ENCODE measurements at places on chromosomes 2 and 18.

DNA sequence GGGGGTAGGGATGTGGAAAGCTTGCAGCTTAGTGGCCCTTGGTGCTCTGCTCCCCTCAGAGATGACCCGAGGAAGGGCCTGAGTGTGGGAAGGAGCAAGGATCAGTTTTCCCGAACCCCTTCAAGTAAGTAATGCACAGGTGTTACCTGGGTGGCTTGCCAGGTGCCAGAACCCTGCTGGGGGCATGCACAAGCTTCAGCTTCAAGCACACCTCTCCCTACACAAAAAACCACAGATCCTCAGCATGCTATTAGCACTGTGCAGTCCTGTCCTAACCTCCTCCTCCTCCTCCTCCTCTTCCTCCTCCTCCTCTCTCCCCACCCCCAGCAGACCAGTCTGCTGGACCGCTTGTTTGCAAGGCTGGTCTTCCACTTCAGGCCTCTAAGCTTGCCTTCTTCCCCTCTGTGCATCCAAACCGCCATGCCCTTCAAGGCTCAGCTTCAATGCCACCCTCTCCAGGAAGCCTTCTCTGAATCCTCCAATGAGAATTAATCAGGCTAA, 114.8 kb downstream of the ACAA2 start:
- DNase-seq = no peak

- no peak for DNase-seq
Measured at GRCh38 chr2:230668939-230669303, 43.7 kb upstream of the CAB39 start.

- no peak for DNase-seq
Measured at GRCh38 chr2:181404472-181404871, 52.7 kb upstream of the ITGA4 start.

GRCh38 chr18:30852541-30852940, 190.0 kb downstream of the DSC3 start:
- no peak for DNase-seq

DNA sequence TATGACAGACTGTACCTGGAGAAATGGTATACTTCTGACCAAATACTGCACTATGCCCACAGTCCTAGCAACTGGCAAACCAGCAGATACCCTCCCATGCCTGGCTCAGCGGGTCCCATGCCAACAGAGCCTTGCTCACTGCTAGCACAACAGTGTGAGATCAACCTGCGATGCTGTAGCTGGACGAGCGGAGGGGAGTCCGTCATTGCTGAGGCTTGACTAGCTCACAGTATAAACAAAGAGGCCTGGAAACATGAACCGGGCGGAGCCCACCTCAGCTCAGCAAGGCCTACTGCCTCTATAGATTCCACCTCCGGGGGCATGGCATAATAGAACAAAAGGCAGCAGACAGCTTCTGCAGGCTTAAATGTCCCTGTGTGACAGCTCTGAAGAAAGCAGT, 93.2 kb upstream of the CAB39 start:
- DNase-seq = no peak

DNA sequence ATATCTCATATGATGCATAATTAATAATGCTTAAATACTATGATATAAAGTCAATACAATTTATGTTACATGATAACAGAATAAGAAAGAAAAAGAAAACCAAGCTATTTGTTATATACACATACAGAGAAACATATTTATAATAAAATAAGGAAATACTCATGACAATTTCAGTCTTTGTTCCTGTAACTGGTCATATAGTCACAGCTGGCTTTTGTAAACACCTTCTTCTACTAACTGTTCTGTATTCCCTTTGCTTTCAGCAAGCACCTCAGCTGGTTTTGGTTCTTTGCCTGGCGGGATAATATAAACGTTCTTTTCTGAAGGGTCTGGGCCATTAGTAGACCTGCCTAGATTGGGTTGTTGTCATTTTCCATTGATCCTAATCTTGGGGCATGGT, 158.5 kb downstream of the COPS8 start:
- DNase-seq = no peak

DNA sequence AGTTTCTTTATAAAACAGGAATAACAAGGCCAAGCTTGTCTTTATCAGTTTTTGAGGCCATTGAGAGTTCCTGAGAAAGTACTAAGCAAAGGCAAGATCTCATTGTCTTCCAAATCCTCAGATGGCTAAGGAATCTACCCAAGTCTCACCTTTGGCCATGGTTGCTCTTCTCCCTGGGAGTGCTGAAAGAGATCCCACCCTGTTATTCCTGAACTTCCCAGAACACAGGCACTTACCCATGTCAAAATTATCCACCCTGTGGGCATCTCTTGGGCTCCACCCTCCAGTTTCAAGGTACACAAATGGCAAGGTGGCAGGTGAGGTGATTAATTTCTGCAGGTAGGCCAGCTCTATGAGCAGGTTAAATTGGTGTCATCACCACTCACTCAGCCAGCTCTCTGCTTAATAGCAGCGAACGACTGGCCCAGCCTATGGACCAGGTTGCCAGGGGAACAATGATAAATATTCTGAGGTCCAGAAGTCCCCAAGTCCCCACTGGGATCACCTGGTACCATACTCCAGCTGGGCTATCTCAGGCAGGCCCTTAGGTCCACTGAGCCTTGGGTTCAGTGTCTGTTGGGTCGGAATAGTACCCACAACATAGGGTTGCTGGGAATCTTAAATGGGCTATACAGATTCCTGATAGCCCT, 2.3 kb upstream of the SPRED2 start:
- no peak for DNase-seq

DNA sequence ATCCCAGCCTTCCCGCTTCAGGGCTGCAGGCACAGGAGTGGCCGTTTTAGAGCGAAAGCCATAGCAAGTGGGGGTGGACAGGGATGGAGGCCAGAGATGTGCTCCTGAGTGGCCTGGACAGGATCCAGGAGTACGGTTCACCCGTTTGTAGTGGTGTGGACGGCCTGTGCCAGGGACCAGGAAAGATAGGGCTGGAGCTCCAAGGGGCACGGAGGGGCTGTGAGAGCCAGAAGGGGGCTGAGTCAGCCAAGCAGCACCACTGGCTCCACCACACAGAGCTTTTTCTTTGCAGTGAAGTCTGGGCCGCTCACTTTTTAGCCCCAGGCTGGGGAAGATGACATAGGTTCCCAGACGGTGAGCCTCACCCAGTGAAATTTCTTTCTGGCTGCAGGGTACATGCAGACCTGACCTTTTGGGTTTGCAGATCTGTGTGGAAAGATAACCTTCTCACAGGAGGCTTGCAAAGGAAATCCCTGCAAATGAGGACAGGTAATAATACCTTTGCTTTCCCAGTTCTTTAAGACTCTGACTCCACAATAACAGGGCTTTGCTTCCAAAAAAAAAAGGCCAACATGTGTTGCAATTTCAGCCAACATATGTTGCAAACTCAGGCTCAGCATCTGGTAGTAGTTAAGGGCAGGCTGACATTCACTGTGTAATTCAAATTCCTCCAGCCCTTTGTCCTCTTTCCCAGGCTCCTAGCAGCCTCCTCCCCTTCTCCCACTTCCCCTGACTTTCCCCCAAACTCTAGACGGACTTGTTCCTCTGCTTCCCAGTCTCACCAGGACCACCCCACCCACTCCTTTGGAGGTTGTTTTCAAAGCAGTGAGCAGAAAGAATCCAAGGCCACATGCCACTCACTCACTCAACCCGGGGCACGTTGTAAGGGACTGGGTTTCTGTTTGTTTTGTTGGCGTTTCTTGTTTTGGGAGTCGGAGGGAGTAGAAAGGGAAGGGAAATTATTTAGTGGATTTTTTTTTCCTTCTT, 20.3 kb upstream of the LAPTM4A start:
- DNase-seq = no peak
